ENCODE measurements at places on chromosomes 2 and 18.

DNA sequence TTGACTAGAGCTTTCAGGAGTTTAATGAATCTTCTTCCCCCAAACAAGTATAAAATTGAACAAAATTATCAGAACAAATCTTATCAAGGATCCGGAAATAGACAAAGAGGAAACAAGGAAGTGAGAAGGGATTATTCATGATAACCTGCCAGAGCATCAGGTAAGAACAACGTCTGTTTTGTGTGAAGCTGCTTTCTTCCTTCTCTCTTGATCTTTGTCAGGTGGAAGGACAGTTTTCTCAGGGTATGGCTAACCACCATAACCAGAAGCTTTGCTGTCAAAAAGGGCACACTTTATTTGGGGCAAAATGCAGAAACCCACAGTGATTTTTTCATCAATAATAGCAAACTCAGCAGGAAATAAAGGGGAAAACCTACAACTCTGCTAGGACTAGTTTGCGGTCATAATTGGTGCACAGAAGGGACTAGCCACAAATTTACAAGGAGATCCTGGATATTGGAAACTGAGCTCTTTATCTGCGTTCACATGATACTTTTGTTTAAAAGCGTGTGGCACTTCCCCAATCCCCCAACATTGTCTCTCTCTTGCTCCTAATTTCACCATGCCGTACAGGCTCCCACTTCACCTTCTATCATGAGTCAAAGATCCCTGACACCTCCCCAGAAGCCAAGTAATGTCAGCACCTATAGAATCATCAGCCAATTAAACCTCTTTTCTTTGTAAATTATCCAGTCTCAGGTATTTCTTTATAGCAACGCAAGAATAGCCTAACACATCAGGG lies 124.2 kb downstream of the FSIP2 start:
- no peaks in the 10 kb centered on the region for H3K36me3 ChIP-seq
- no peak for DNase-seq
- H3K4me3 ChIP-seq: no peak overlapping the region
- H3K4me1 ChIP-seq: no peaks in the 10 kb centered on the region
- no peaks in the 10 kb centered on the region for H3K27me3 ChIP-seq

- no peaks in the 10 kb centered on the region for H3K4me1 ChIP-seq
- H3K27ac ChIP-seq: no peak overlapping the region
- no peaks in the 10 kb centered on the region for H3K27me3 ChIP-seq
- H3K4me3 ChIP-seq: no peak overlapping the region
- no peaks in the 10 kb centered on the region for H3K36me3 ChIP-seq
These were observed 192.2 kb upstream of the LRRTM1 start for GRCh38 chr2:80496775-80497174.

DNA sequence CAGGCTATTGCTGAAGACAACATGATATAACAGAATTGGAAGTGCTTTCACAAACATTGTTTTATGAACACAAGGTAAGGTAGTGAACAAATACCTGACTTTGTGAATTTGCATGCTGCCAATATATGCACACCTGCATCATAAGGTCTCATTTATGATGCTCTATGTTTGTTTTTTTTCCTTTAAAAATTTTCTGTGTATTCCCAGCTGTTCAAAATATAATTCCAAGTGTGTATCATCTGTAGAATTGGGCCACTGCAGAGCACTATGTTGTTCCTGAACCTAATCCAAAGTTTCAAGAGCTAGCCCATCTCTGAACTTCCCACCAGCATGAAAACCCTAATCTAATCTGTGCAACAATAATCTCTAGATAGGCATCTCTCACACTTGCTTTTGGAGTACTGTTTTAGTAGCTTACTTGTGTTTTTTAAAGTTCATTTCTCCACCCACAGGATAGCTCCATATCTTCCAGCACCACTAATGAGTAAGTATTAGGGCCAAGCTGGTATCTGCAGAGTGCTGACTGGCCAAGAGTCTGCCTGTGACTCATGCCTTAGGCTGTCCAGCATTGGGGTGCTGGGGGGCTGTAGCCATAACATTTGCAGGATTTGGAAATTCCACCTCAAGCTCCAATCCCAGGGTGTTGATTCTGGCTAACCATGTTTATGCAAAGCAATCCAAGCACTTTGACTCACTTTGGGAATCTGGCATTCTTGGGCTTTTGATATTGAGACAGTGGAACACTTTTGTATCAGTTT lies 208.2 kb upstream of the REV1 start:
- no peaks in the 10 kb centered on the region for H3K36me3 ChIP-seq
- H3K27ac ChIP-seq: no peak overlapping the region
- H3K4me3 ChIP-seq: no peak overlapping the region
- no peaks in the 10 kb centered on the region for H3K4me1 ChIP-seq
- no peaks in the 10 kb centered on the region for H3K27me3 ChIP-seq

- no peaks in the 10 kb centered on the region for H3K27me3 ChIP-seq
- no peak overlapping the region for H3K27ac ChIP-seq
- no peaks in the 10 kb centered on the region for H3K36me3 ChIP-seq
- H3K4me3 ChIP-seq: no peak overlapping the region
- H3K4me1 ChIP-seq: no peaks in the 10 kb centered on the region
- no peak for DNase-seq
These were observed 49.0 kb downstream of the CERKL start for GRCh38 chr2:181607629-181608590.

- no peak for DNase-seq
- H3K27ac ChIP-seq: no peak overlapping the region
- no peaks in the 10 kb centered on the region for H3K27me3 ChIP-seq
- no peak overlapping the region for H3K4me3 ChIP-seq
- H3K4me1 ChIP-seq: no peaks in the 10 kb centered on the region
- no peaks in the 10 kb centered on the region for H3K36me3 ChIP-seq
These were observed 212.7 kb downstream of the DYSF start for GRCh38 chr2:71666094-71666474.

DNA sequence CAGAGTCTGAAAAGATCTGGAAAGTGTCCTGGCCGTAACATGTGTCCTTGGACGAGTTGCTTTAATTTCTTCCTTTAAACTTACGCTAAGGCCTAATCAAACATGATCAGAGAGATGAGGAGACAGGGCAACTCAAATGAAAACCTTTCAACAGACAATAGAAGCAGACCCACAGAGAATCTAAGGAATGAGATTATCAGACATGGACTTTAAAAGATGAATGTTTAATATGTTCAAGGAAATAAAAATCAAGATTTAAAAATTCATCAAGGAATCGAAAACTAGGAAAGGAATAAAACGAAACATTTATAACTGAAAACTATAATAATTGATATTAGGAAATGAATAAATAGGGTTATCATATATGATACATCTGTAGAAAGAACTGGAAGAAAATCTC lies 55.1 kb downstream of the RAB31 start:
- H3K27ac ChIP-seq: no peak overlapping the region
- no peak overlapping the region for H3K4me3 ChIP-seq
- no peaks in the 10 kb centered on the region for H3K27me3 ChIP-seq

- H3K36me3 ChIP-seq: no peaks in the 10 kb centered on the region
- DNase-seq: peak; percentile 81
- peaks cover 5% of the 10 kb centered on the region for H3K4me1 ChIP-seq
These were observed 115.8 kb upstream of the SIX3 start for GRCh38 chr2:44825702-44826101.

- peak; percentile 63 for DNase-seq
- H3K4me1 ChIP-seq: no peaks in the 10 kb centered on the region
- H3K4me3 ChIP-seq: no peak overlapping the region
- H3K27me3 ChIP-seq: no peaks in the 10 kb centered on the region
- H3K36me3 ChIP-seq: no peaks in the 10 kb centered on the region
- no peak overlapping the region for H3K27ac ChIP-seq
These were observed 19.0 kb upstream of the CCNYL1 start for GRCh38 chr2:207692206-207693065.

DNA sequence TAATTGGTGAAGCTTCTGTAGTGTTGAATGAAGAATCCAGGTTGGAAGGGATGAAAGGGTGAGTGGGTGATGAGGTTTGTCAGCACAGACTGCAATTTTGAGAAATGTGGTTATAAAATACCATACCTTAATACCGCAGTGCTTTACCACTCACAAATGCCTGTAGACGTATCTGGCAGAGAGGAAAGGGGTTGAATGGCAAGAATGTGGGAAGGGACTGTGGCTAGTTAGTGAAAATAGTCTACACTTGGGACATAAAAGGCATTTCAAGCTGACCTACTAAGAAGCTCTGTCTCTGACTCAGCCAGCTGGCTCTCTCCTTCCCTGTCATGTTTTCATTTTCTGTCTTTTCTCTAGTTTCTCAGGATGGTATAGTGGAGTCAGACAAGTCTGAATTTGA lies 25.1 kb downstream of the CDK15 start:
- H3K4me1 ChIP-seq: no peaks in the 10 kb centered on the region
- no peak overlapping the region for H3K27ac ChIP-seq
- H3K36me3 ChIP-seq: no peaks in the 10 kb centered on the region
- no peaks in the 10 kb centered on the region for H3K27me3 ChIP-seq

DNA sequence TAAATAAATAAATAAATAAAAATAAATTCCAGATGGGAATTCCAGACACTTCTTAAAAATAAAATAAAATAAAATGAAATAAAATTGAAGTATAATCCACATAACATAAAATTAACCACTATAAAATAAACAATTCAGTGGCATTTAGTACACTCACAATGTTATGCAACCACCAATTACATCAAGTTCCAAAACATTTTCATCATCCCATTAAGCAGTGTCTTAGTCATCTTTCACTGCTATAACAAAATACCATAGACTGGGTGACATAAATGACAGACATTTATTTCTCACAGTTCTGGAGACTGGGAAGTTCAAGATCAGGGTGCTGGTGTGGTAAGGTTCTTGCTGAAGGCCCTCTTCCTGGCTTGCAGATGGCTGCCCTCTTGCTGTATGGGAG lies 22.6 kb upstream of the PROKR1 start:
- no peak for DNase-seq
- no peak overlapping the region for H3K4me3 ChIP-seq
- no peaks in the 10 kb centered on the region for H3K27me3 ChIP-seq
- H3K36me3 ChIP-seq: no peaks in the 10 kb centered on the region
- no peak overlapping the region for H3K27ac ChIP-seq

DNA sequence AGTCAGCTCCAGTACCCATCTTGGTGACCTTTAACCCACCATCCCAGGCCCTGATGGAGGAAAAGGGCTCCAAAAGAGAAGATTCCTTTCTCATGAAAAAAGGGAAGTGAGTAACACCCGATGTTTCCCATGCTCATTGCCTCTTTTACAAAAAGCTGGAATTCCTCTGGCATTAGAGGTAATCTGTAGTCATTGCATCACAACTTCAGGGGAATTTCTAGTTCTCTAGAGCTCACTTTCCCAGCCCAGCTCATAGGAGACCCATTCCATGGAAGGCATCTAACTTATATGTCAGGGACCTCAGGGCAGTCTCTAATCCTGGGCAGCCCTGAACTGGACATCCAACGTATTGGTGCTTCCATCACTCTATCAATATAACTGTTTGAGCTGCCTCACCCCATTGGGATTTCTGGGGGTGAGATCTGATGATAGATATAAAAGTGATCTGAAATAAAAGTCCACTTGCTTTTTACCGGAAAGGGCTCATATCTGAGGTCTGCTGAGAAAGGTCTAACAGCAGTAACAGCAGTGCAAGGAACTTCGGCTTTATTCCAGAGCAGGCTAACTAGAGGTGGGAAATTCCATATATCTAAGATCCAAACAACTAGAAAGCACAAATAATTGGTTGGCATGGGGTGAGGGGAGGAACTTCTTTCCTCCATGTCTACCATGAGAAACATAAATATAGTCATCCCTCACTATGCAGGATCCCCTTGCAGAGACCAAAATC lies 106.1 kb downstream of the ETAA1 start:
- no peaks in the 10 kb centered on the region for H3K36me3 ChIP-seq
- H3K27ac ChIP-seq: no peak overlapping the region
- no peak for DNase-seq
- H3K27me3 ChIP-seq: no peaks in the 10 kb centered on the region

DNA sequence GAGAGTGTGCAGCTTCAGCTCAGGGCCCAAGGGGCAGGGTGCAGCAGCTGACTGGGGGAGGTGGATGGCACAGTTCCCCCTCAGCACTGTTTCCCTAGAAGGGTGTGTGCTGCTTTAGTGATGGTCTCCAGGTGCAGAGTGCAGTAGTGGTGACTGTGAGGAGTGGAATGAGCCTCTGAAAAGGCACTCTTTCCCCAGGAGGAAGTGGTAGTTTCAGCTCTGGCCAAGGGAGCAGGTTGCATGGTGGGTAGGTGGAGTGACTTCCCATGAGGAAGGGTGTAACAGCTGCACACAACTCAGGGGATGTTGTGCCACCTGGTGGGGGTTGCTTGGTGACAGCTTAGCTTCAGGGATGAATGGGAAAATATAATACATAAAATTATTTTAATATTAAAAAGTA lies 251.5 kb upstream of the NXPH2 start:
- no peaks in the 10 kb centered on the region for H3K27me3 ChIP-seq
- DNase-seq: no peak
- H3K36me3 ChIP-seq: no peaks in the 10 kb centered on the region

- no peak overlapping the region for H3K4me3 ChIP-seq
- H3K36me3 ChIP-seq: no peaks in the 10 kb centered on the region
- no peaks in the 10 kb centered on the region for H3K4me1 ChIP-seq
- H3K27ac ChIP-seq: no peak overlapping the region
These were observed 24.8 kb upstream of the MALL start for GRCh38 chr2:110140401-110140800.

Measured in small intestine (tissue), 16 donors.